ENCODE measurements at places on chromosomes 3 and 15.

DNA sequence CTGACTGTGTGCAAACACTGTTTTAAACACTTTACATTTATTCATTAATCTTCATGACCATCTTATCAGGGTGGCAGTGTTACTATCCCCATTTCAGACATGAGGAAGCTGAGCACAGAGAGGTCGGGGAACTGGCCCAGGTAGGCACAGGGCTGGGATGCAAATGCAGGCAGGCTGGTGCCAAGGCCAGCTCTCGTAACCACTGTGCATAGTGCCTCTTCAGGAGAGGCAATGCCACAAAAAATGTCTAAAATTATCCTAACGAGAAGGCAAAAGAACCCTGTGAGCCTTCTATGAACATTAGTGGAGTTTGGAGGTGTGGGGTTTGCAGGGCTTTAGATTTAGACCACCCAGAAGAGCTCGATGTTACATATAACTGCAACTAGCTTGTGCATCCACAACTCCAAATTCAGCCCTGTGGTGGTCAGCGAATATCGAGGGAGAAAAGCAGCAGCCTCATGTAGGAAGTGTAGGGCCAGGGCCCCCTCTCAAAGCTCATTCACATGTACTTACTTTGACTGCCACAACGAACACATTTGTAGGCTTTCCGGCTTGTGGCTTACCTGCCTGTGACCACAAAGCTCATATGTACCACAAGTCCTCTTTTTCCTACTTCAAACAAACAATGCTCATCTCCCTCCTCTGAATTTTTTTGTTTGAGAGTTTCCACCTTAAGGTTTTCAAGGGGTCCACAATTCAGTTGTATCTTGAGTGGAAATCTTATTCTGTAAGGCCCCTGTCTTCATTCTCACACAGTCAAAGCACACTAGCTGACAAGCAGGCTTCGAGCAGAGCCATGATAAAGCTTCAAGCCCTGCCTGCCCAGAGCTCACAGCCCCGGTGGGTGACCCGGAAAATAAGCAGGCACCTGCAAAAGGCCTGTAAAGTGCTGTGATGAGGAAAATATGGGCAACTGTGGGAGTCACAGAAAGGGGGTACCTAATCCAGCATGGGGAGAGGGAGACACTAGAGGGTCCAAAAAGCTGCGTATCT is 722.9 kb upstream of the CFAP20DC start:
- DNase-seq: peak; percentile 61

DNA sequence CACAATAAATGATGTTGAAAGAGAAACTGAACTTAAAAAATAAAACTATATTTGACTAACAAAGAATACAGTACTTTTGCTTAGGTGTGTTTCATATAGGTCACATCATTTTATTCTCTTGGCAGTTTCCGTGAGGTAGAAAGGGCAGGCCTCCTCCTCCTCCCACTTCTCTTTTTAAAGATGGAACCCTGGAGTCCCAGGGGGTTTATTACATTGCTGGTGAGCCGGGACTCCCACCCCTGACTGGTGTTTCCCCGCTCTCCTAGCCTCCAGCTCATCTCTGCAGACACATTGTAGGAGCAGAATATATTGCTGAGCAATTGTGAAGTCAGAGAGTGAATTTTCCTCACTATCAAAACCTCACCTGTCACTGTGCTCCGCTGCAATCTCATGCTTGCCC is 30.0 kb downstream of the ZDHHC23 start:
- no peak for DNase-seq

DNA sequence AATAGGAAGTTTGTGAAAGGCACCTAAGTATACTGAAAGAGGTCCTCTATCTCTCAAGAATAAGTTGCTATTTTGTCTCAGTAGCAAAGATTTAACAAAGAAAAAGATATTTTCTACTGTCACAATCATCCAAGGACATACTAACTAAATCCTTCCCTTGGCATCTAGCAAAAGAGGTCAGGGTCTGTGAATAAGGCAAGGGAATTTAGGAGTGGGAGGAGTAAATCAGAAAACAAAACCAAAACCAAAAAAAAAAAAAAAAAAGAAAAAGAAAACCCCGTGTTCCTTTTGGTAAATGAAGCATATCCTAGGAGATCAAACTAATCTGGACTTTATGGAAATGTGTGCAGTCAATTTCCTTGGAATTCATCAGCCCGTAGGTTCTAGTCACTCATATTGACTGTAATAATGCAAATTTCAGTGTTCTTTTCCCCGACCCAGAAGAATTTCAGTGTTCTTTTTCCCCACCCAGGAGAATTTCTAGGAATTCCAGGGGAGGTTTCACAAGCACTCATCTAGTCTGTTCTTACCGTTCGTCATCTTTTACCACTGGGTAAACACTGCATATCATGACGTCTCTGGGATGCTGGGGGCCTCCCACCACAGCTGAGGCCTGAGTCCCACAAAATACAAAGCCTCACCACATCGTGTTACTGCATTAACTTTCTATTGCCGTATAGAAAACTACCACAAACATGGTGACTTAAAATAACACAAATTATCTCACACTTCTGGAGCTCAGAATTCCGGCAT is 113.8 kb upstream of the CCDC54 start:
- no peak for DNase-seq

- no peak for DNase-seq
Observed at GRCh38 chr3:168782193-168782592, 686.5 kb upstream of the GOLIM4 start.

DNA sequence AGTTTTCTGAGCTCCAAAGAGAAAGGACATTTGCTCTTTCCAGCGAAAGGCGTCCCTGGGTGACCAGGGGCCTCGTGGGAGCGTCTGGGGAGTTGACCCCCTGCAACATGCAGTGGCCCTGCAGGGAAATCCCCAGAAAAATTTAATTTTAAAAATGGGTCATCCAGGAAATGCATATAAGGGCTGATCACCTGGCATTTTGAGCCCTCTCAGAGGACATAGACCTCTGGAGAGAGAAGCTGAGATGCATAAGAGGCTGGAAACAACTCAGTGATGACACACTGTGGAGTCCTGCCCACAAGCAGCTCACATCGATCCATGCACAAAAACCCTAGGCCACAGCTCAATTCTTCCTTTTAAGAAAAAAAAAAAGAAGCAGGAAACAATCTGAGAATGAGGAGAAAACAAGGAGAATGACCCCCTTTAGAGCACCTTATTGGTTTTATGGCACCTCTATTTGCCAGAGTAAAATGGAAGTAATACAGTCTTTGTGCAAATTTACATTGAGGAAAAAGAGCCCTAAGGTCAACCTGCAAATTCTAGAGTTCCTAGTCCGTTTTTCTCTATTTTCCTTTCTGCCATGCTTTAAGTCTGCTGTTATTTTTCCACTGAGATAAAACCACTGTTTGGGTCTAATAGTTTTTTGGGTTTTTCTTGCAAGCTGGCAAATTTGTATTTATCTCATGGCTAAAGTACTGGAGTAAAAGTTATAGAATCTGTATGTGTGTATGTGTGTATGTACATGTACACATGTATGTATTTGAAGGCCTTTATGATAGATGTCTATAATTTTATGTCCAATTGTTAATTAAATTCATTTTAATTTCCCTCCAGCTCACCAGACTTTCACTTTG is 6.9 kb upstream of the BDH1 start:
- DNase-seq: no peak

- DNase-seq: no peak
Observed at GRCh38 chr3:29503958-29504357, 223.1 kb downstream of the RBMS3 start.

DNA sequence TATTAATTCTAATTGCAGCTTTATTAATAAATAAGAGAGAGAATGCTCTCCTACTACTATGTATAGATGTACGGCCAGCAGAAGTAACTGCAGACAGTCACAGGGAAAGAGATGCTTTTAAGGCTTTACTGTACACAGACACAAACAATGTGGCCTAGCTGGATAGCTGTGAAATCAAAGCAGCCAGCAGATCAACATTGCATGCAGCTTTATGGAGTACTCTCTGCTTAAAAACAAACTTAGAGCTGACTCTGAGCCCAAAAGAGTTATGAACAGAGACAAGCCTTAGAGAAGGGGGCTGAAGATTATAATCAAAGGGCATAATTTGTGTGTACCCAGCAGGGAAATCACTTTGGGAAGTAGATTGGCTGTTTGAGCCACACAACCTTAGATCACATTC is 47.2 kb downstream of the CADM2 start:
- DNase-seq: no peak

All from CD4-positive, alpha-beta T cell treated with Interferon alpha-2 for 1 hour (primary cell).